ENCODE measurements at places on chromosomes 13 and 19.

GRCh38 chr13:96690998-96691397 is 303.3 kb downstream of the OXGR1 start:
- DNase-seq: no peak

- no peak for DNase-seq
Observed at GRCh38 chr19:23823952-23824389, 65.3 kb upstream of the ZNF681 start.

DNA sequence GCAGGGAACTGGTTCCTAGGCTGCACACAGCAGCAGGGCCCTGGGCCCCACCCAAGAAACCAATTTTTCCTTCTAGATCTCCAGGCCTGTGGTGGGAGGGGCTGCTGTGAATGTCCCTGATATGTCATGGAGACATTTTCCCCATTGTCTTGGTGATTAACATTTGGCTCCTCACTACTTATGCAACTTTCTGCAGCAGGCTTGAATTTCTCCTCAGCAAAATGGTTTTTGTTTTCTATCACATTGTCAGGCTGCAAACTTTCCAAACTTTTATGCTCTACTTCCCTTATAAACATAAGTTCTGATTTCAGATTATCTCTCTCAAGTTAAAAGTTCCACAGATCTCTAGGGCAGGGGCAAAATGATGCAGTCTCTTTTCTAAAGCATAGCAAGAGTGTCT is 310.2 kb upstream of the PCDH20 start:
- DNase-seq: no peak

- peak; percentile 57 for DNase-seq
Observed at GRCh38 chr19:10404888-10405820, 1.8 kb upstream of the CDC37 start.

DNA sequence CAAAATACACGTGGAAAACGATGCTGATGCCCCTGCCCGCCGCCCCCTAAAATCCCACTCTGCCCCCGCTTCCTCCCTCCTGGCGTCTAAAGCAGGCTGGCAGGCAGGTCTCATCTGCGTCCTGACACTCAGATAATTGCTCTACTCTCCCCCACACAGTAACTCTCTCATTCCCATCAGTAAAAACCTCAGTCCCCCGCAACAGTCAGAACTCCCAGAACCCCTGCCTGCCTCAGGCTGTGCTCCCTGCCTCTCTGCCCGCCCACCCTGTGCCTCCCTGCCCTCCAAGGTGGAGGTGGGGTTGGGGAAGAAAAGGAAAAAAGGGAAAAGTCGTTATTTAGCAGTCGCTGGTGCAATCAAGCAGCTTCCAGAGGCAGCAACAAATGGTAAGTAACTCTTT is 473.7 kb downstream of the EFNB2 start:
- DNase-seq: no peak

GRCh38 chr19:22617614-22618320 is 16.4 kb upstream of the ZNF492 start:
- DNase-seq: no peak

GRCh38 chr13:58795715-58796114 is 1164.2 kb downstream of the PCDH17 start:
- DNase-seq: no peak

- DNase-seq: no peak
Observed at GRCh38 chr13:23411220-23411619, 22.3 kb downstream of the SACS start.

DNA sequence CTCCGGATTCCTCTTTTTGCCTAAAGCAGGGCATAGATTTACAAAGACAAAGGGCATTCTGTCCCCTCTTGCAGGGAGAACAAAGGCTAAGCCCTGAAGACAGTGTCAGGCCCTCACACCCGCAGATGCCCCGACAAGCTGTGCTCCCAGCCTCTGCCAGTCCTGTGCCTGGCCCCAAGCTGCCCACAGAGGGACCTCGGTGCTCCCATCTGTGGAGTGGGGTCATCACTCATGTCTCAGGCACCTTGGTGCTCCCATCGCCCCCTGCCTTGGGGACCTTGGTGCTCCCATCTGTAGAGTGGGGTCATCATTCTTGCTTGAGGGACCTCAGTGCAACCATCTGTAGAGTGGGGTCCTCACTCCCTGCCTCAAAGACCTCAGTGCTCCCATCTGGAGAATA is 24.3 kb downstream of the C13orf46 start:
- no peak for DNase-seq

GRCh38 chr13:41056194-41056593 is 5.1 kb upstream of the WBP4 start:
- DNase-seq: no peak

- no peak for DNase-seq
Observed at GRCh38 chr19:46980761-46981160, 38.9 kb upstream of the NPAS1 start.

DNA sequence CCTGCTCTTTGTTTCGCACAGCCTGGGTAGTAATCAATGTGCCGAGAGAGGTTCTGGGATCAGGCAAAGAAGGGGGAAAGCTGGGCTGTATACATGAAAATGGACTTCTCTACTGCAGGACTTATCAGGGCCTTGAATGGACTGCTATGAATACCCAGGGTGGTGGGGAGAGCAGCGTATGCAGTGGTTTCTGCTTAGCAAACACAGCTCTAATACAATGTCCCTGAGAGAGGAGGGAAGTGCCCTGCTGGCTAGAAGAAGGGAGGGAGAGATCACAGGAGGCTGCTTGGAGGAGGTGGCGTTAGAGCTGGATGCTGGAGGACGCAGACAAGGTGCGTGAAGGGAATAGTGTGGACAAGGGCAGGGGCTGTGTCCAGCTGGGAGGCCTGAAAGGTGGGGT is 116.1 kb downstream of the PTPRS start:
- no peak for DNase-seq

GRCh38 chr19:5967994-5968430 is 9.9 kb downstream of the RANBP3 start:
- peak; percentile 41 for DNase-seq

DNA sequence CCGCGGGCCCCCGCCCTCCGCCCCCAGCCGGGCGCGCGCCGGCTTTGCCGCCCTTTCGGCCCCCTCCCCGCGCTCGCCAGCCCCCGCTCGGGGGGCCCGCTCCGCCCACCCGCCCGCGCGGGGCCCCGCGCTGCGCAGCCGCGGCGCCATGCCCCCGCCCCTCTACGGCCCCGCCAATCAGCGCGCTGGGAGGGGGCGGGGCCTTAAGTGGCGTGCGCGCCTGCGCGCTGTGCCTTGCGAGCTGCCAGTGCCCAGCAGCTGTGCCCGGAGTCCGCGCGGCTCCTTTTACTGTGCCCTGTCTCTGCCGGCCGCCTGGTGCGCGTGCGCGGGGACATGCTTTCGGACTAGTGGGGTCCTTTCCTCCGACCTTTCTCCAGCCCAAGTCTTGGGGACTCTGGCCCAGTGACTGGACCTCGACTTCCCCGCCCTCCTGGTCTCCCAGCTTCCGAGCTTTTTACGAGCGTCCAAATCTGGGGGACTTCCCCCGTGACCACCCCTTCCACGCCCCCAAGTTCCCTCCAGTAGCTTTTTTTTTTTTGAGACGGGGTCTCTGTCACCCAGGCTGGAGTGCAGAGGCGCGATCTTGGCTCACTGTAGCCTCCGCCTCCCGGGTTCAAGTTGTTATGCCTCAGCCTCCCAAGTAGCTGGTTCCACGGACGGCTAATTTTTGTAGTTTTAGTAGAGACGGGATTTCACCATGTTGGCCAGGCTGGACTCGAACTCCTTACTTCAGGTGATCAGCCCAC is at the start of gene MBD3:
TSS of gene MBD3 (minus strand) at position 111 of the 746 bp plus-strand sequence. CDS start 234 bp downstream, outside the sequence.
- DNase-seq: peak; percentile 60

- no peak for DNase-seq
Observed at GRCh38 chr19:40672573-40673299, 17.7 kb downstream of the NUMBL start.

GRCh38 chr19:22261596-22261995 is 24.6 kb upstream of the ZNF729 start:
- DNase-seq: no peak

GRCh38 chr13:94479616-94480015 is at the start of gene DCT:
Gene DCT (minus strand): TSS chr13:94479682. CDS start chr13:94479255, 427 bp downstream.
- no peak for DNase-seq

DNA sequence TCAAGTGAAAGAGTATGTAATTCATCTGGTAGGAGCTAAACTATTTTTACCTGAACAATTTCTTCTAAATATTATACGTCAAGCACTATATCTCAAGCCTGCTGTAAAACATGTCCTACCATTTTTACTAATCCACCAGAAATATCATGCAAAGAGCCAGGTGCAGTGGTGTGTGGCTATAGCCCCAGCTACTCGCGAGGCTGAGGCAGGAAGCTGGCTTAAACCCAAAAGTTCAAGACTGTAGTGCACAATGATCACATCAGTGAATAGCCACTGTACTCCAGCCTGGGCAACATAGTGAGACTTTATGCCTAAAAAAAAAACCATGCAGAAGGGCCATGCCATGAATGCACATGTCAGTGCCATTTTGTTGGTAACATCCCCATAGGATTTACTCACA is 20.7 kb upstream of the CLN5 start:
- no peak for DNase-seq

- DNase-seq: no peak
Observed at GRCh38 chr13:38543561-38543960, 143.3 kb upstream of the FREM2 start.

GRCh38 chr13:29418026-29418425 is 177.5 kb downstream of the SLC7A1 start:
- DNase-seq: no peak

DNA sequence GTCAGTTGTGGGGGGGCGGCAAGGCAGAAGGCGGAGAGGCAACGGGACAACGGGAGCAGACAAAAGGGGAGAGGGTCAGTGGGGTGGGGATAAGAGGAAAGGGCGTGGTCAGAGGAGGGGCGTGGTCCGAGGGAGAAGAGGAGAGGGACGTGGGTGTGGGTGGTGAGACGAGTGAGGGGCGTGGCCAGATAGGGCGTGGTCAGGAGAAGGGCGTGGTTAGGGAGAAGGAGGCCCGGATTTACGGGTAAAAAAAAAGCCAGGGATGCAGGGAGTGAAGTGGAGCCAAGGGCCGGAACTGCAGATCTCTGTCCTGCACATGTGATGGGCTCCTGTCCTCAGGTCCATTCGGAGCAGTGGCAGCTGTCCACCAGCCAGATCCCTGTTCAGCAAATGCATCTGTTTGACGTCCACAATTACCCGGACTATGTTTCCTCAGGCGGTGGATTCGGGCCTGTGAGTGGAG is 21.5 kb downstream of the CPT1C start:
- no peak for DNase-seq

DNA sequence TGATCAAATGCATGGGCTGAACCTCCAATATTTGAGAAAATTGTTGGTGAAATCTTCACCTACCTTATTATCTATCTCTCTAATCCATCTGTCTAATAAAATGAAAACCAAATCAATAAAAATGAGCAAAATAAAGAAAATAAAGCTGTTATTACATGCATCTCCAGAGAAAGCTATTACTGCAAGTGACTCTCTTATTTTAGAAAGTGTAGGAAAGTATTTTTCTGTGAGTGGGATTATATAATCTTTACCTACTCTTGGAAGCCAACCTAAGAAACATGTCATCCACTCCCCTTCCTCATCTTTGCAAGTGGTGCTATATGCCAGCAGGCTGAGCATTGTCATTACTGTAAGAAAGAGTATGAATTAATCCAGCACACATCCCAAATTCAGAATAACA is 191.5 kb upstream of the RFC3 start:
- no peak for DNase-seq

DNA sequence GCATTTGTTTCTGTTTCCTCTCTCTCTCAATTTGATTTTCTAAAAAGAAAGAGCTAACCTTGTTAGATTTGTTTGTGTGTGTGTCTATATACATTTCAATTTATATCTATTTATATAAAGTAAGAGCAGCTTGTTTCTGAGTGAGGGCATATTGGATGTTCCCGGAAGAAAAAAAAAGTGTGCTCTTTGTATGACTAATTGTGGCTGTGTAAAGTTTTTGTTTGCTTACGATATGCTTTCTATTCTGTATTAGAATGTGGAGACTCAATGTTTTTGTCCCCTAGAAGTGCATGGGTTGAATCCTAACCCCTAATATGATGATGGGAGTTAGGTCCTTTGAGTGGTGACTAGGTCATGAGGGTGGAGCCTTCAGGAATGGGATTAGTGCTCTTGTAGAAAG is 66.6 kb upstream of the C1QTNF9B start:
- DNase-seq: no peak

DNA sequence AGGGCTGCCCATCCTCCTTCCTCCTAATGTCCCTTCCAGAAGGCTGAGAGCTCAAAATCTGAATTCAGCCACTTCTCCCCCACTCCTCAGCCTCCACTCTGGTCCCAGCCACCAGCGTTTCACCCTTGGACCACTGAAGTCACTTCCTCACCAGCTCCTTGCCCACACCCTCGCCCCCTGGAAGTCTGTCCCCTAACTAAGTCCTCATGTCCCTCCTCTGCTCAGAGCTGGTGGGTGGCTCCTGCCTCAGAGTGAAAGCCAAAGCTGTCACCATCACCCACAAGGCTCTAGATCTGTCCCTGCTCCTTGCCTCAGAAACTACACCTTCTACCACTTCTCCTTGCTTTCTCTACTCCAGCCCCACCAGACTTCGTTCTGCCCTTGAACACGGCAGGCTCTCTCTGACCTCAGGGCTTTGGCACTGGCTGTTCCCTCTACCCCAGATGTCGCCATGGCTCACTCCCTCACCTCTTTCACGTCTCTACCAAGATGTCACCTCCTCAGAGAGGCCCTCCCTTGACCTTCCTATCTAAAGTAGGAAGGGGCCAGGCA is 1.7 kb downstream of the ERCC1 start:
- no peak for DNase-seq

DNA sequence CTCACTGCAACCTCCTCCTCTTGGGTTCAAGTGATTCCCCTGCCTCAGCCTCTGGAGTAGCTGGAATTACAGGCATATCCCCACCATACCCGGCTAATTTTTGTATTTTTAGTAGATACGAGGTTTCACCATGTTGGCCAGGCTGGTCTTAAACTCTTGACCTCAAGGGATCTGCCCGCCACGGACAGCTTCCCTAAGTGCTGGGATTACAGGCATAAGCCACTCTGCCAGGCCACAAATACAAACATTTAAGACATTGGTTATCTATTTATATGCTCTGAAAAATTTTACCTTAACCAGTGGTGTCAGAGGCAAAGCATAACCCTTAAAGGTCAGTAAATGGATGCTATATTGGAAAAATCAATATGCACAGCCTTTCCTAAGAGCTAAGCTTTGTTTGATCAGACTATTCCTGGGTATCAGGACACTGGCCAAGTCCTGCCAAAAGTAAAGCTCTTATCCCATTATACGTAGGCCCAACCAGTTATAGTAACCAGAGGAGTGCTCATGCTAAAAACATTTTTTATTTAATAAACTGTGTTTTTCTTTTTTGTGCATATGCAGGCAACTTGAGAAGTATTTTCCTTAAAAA is 56.4 kb upstream of the STARD13 start:
- no peak for DNase-seq

GRCh38 chr19:41016488-41017071 is 25.5 kb downstream of the CYP2B6 start:
- no peak for DNase-seq

- no peak for DNase-seq
Observed at GRCh38 chr13:24116131-24116530, 44.4 kb upstream of the SPATA13 start.

- DNase-seq: no peak
Observed at GRCh38 chr19:14425696-14426138, 6.6 kb upstream of the DDX39A start.
